Omental fat pad (tissue), 4 donors: ENCODE measurements at places on chromosomes 4 and X.

DNA sequence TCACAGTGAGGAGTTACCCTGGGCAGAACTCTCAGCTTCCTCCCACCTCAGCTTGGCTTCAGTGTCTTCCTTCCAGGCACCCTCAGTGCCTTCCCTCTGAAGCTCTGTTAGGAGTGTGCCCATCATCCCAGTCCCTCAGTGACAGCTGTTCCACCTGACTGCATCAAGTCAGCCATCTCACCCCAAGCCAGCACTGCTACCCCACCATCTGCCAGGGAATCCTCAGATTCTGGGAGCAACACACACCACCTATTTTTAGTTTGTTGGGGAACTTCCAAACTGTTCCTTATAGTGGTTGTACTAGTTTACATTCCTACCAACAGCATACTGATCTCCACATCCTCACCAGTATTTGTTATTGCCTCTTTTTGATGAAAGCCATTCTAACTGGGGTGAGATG, 182.9 kb downstream of the RELL1 start:
- DNase-seq, result no peak

DNA sequence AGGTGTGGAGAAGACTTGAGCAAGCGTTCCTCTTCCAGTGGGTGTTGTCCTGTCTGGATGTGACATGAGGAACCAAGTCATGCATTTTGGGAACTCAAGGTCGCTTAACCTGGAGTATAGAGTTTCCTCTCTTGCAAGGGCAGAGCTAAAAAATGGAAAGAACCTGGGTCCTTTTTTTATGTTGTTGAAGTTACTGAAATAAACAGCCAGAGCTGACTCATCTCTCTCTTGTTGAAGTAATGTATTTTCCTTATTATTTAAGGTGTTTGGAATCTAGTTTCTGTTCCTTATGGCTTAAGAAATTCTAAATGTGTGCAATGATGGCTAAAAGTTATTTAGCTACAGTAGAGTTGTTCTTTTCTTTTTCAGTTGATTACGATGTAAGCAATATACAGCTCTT, 314.5 kb downstream of the CAMK2D start:
- no peak for DNase-seq

DNA sequence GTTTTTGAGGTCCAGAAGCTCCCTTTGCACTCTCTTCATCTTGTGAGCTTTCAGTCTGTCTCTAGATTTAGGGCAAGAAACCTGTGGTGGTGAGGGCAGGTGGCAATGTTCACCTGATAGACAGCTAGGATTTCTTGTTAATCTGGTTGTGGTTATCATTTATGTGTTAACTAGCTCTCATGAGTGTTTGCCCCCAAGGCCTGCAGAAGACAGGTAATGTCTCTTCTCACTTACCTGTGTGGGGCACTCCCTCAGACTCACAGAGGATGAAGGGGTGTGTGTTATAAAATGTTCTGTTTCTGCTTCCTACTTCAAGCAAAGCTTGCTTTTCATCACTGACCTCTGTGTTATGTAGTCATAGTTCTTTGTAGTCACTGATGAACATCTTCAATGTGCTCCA, 17.8 kb downstream of the EGF start:
- DNase-seq, result no peak

DNA sequence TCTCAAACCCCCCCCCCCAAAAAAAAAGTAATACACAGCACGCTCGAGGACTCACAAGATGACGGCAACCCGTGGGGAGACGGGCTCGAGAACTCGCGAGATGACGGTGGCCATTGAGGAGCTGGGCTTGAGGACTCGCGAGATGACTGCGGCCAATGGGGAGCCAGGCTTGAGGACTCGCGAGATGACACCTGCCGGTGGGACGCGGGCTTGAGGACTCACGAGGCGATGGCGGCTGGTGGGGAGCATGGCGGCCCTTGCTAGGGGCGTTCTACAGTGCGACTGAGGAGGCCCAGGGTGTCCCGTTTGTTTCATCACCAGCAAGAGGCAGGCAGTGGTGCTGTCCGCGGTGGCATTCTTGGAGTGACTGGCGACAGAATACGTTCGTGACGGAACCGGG, 172.4 kb upstream of the MAGEB16 start:
- no peak for DNase-seq

GRCh38 chrX:39427906-39428305, 626.6 kb downstream of the MID1IP1 start:
- DNase-seq, result no peak

GRCh38 chr4:6925357-6925836, 15.8 kb downstream of the TBC1D14 start:
- DNase-seq, result no peak
